ENCODE measurements at places on chromosomes 12 and 14.

GRCh38 chr12:79058342-79058741, 193.8 kb downstream of the SYT1 start:
- peak; percentile 43 for DNase-seq

DNA sequence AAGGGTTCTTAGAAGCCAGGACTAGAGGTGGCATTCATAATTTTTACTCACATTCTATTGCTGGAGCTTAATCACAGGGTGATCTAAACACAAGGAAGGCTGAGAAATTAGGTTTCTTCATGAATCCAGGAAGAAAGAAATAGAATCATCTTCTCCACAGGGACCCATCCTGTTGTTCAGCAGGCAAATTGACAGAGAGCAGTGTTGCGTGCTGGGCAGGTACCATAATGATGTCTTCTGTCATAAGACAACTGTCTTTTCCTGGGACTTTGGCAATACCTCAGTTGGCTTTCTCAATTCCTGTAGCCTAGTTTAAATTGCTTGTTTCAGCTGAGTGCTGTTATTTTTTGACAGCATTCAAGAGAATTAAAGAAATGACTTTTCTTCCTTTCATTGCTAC, 468.0 kb upstream of the SYT1 start:
- no peak for DNase-seq

- DNase-seq, result no peak
These were observed 5.6 kb upstream of the NPAS3 start for GRCh38 chr14:32932914-32933628.

- no peak for DNase-seq
These were observed 2.8 kb downstream of the TESPA1 start for GRCh38 chr12:54981796-54982195.

GRCh38 chr14:76186308-76187027, 34.7 kb downstream of the GPATCH2L start:
- no peak for DNase-seq

DNA sequence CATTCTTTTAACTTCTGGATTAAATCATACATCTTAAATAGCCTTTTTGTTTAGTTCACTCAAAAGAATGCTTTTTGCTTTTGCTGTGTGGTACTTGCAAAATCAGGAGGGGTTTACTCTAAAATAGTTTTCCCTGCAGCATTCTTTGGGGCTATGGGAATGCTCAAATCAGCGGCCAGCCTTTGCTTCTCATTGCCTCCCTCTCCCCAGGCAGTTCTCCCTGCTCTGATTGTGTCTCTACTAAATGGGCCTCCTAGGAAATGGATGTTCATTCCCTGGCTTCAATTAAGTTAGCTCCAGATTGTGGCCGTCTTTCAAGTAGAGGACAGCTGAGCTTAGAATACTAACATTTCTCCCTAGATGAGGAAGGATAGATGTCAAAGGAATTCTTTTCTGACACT, 4.4 kb downstream of the TULP3 start:
- no peak for DNase-seq

- no peak for DNase-seq
These were observed 595.4 kb downstream of the SLC16A7 start for GRCh38 chr12:60191271-60191670.

DNA sequence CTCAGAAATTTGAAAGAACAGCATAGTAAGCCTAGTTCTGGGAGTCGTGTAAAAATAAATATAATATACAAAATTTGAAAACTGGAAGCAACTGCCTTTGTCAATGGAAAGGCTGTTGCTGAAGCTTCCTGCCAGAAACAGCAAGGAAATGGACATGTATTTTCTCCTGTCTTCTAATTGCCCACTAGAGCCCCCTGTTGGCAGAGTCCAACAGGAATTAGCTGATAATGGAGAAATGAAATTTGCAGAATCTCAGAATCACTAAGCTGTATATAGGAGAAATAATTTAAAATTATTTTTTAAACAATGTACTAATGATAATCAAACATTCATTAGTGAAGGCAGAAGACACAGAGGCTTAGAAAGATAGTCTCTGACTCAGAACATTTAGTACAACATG, 414.8 kb downstream of the SLC6A15 start:
- peak; percentile 43 for DNase-seq

DNA sequence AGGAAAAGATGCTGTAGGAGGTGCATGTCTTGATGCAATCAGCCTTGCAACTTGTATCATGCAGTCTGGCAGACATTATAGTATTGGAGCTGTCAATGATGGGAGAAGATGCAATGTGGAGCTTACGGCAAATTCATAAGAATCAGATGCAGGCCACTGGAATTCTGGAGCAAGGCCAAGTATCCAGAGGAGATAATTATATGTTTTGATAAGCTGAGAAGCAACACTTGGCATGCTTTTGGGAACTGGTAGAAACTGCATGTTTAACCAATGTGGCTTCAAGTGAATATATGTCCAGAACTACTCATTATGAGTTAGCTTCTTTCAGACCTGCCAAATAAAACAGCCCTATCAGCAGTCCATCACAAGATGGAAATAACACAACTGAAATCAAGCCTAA, 249.1 kb upstream of the PPFIA2 start:
- DNase-seq, result no peak

DNA sequence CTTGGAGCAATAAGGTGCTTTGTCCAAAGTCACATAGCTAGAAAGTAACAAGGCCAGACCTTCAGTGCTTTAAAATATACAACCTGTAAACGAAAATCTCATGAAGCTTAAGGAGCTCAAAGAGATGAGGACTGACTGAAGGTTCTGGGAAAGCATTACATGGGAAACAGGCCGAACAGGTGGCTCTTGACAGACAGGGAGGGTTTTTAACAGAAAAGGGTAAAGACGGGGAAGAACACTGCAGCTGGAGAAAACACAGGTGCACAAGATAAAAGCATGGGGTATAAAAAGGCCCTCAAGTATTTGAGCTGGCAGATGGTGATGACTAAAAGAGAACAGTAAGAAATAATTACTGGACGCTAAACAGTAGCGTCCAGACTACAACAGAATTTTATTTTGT, 257.2 kb downstream of the NELL2 start:
- DNase-seq, result no peak

All from hematopoietic multipotent progenitor cell treated with erythropoietin and hydrocortisone succinate and interleukin-3 and kit ligand, for 4 days (in vitro differentiated cells).